Suppressor macrophage treated with lipopolysaccharide for 4 hours (primary cell): ENCODE measurements at places on chromosomes 1 and 21.

GRCh38 chr1:167599957-167600581, 30.0 kb upstream of the RCSD1 start:
- DNase-seq = peak; percentile 87

- DNase-seq = peak; percentile 40
Observed at GRCh38 chr1:37809942-37810341, 1.9 kb upstream of the YRDC start.

- DNase-seq = no peak
Observed at GRCh38 chr1:36606641-36607262, 124.0 kb upstream of the CSF3R start.

GRCh38 chr1:101713760-101714159, 283.0 kb downstream of the OLFM3 start:
- DNase-seq = no peak

- no peak for DNase-seq
Observed at GRCh38 chr1:178938959-178939317, 68.1 kb upstream of the ANGPTL1 start.

GRCh38 chr1:234842726-234843641, 233.0 kb upstream of the IRF2BP2 start:
- DNase-seq = peak; percentile 92

GRCh38 chr1:156150333-156151011, 2.9 kb upstream of the SEMA4A start:
- DNase-seq = peak; percentile 74

DNA sequence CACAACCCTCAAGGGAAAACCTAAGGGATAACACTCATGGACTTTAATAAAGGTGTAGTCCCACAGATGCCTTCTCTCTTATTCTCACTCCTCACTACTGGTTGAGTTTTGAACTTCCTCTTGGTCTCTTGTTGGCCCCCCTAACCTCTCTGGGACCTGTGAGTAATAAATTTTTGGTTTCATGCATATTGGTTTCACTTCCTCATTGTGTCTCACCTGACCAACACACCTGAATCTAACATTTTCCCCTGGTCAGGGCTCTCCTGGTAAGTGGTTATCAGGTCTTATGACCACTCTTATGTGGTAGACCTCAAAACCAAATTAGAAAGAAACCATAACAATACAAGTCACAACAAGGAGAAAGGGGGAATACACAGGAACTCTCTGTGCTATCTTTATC, 60.5 kb upstream of the PRMT6 start:
- DNase-seq = no peak

DNA sequence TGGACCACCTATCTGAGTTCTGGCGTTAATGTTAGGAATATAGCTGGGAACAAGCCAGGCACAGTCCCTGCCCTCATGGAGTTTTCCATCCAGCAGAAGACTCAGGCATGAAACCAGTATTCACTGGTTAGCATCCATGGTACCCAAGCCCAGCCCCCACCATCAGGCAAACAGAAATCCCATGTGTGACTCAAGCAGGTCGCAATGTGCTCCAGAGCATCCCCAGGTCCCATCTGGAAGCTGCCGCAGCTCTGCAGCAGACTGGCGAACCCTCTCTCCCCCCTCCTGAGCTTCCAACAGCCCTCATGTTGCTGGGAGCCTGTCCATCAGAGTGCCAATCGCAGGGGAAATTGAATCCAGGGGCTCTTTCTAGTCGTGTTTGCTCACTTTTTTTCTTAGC, 174.2 kb downstream of the RRAGC start:
- no peak for DNase-seq

DNA sequence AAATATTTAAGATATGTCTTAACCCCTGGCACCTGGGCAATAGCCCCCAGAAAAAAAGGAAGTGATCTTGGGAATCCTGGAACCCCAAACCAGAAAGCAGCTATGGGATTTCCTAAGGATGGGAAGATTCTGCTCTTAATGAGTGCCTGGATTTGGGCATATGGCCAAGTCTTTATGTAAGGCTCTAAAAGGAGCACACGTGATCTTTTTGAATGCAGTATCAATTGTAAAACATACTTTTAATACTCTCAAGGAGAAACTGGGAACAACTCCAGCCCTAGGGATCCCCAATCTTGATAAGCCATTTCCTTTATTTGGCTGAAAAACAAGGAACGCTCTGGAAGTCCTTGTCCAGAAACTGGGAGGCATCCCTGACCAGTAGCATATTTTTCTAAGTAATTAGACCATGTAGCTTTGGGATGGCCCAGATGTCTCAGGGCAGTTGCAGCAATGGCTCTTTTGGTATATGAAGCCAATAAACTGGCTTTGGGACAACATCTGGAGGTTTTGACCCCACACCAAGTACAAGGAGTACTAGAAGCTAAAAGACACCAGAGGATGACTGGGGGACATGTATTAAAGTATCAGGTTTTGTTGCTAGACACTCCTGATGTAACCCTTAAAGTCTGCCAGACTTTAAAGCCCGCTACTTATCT, 80.9 kb upstream of the KIAA0040 start:
- no peak for DNase-seq

GRCh38 chr1:34970829-34971228, 14.3 kb downstream of the TMEM35B start:
- DNase-seq = no peak

GRCh38 chr1:11533790-11534787, 55.1 kb downstream of the DISP3 start:
- DNase-seq = no peak

GRCh38 chr1:248366609-248367008, 5.1 kb downstream of the OR2T4 start:
- no peak for DNase-seq

GRCh38 chr21:15592271-15592860, 137.4 kb upstream of the USP25 start:
- peak; percentile 55 for DNase-seq

DNA sequence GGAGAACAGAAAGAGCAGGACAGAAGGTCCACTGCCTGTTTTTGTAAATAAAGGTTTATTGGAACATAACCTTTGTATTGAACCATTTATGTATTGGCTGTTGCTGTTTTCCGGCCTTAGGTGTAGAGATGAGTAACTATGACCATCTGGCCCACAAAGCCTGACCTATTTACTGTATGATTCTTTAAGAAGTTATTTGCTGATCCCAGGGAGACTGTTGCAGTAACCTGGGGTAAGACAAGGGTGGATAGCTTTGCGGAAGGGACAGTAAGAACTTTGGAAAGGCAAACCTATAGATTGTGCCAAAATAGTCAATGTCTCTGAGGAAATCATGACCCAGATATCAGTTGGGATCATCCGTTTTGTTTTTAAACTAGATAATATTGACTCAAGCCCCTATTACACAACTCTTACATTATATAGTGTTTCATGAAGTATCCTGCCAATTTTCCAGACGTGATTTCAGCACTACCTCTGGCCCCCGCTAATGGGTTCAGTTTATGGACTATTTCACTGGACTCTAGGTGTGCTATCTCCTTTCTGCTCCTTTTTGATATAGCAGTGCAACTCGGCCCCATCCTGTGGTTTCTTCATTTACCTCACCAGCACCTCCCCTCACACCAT, 20.8 kb upstream of the TLCD4 start:
- no peak for DNase-seq

DNA sequence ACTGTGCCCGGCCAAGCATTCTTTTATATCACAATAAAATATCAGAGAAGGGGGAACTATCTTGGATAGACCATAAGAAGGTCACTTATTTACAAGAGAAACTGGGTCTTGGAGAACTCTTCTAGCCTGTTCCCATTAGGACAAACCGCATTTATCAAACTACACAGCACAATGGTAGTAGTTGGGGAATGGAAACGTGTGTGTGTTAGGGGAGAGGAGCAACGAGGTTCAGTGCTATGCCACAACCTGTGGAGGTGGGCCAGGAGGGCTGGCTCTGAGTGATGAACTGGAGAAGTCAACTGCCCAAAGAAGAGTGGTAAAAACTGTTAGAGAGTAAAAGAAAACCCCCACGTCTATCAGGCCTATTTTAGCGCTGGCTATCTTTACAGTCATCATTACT, 1.6 kb downstream of the DONSON start:
- DNase-seq = no peak

- DNase-seq = no peak
Observed at GRCh38 chr1:236491469-236492136, 32.2 kb upstream of the LGALS8 start.
